ENCODE measurements at places on chromosomes 4 and X.

DNA sequence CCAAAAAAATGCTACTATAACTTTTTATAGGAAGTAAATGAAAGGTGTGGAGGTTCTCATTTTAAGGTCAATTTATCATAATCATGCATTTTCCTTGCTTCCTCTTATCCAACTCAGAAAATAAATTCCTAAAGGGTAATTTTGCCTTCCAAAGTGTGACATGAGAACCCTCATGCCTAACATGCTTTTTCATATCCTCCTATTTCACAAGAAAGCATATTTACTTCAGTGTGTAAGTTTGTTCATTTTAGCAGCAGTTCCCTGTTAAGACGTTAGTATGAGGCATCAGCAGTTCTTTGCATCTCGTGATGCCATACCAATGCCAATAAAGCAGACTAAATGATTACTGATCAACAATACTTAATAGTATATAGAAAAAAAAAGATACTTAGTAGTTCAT is 18.4 kb downstream of the WDFY3 start:
- DNase-seq = no peak

DNA sequence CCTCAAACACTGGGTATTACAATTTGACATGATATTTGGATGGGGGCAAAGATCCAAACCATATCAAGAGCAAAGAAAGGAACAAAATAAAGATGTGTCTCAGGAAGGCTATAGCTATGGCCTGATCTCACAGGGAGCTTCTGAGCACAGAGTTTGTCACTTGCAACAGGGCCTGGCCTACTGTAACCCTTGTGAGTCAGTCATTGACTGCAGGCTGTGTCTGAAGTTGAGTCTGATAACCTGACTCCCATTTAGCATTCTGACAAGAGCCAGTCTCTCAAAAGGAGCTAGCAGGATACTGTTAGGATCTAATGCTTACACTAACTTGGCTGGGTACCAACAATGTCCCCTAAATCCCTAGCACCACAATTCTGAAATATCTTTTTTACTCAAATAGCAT is 612.5 kb upstream of the TECRL start:
- DNase-seq = no peak

DNA sequence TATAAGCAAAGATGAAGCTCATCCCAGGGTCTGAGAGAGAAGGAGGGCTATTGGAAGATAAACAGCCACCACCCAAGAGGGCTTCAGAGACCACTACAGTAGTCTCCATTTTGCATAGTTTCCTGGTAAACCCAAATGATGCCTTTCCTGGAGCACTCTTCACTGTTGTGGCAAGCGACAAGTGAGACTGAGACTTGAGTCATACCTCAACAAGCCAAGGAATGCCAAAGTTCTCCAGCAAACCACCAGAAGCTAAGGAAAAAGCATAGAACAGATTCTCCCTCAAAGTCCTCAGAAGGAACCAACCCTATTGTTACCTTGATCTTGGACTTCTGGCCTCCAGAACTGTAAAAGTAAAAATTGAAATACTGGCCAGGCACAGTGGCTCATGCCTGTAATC is 65.9 kb downstream of the LARP7 start:
- DNase-seq = no peak

DNA sequence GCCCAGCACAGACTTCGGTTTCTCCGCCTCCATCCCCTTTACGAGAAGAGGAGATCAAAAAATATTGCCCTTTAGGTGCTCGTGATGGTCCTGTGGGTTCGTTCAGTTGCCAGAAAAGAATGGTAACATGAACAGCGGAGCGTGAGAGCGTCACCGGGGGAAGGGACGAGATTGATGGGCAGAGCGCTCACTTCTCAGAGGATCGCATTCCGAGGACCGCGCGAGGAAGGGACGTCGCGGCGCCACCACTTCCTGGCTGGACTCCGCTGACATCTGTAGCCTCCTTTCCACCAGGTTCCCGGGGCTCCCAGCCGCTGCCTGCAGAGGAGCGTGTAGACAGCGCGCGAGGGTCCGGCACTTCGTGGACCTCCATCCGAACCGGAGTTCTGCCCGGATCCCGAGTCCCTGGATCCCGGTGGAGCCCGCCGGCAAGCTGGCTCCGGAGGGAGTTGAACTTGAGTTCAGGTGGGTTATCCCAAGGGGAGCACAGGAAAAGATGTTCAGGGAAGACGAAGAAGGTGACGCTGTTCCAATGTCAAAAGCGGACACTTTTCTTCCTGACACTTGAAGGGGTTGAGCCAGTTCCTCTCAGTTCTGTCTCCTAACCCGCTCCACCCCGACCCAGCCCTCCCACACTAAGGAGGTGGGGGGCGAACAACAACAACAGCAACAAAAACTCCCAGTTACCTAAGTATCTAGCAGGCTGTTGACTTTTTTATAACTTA is 484 bp downstream of the GALNTL6 start:
- no peak for DNase-seq

- no peak for DNase-seq
Observed at GRCh38 chr4:5881340-5881739, 11.5 kb downstream of the CRMP1 start.

- no peak for DNase-seq
Observed at GRCh38 chrX:24306440-24306839, 7.4 kb downstream of the SUPT20HL2 start.

GRCh38 chr4:158496030-158496741 is 25.5 kb upstream of the RXFP1 start:
- no peak for DNase-seq
